ENCODE measurements at places on chromosomes 11 and 22.

DNA sequence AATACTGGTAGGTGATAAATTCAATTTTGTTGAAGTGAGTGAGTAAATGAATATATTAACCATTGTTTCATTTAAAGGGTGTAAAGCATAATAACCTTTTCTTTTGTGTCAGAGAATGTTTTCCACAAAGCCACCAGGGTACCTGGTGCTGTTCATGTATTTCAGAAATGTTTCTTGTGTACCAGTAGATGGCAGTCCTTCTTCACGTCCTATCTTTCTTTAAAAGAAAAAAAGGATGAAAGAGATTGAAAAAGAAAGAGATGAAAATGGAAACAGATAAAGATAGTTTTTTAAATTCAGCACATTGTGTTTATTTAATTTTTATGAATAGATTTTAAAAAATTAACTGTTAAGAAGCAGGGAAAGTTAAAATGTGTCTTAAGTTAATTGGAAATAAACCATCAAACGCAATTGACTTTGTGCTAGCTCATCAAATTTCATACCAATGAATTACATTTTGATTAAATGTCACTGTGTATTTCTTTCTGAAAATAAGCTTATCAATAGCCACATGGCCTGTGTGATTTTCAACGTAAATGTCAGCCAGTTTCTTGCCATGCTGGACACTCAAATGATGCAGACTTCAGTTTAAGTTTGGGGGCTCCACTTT, 65.5 kb upstream of the CHORDC1 start:
- DNase-seq, result no peak

GRCh38 chr22:19622061-19622441, 92.3 kb upstream of the SEPTIN5 start:
- DNase-seq, result no peak

GRCh38 chr11:96065379-96065778, 141.5 kb upstream of the MTMR2 start:
- no peak for DNase-seq

- no peak for DNase-seq
Measured at GRCh38 chr11:75144716-75145014, 6.2 kb upstream of the SLCO2B1 start.

- DNase-seq, result no peak
Measured at GRCh38 chr22:36466258-36466657, 15.2 kb downstream of the TXN2 start.

DNA sequence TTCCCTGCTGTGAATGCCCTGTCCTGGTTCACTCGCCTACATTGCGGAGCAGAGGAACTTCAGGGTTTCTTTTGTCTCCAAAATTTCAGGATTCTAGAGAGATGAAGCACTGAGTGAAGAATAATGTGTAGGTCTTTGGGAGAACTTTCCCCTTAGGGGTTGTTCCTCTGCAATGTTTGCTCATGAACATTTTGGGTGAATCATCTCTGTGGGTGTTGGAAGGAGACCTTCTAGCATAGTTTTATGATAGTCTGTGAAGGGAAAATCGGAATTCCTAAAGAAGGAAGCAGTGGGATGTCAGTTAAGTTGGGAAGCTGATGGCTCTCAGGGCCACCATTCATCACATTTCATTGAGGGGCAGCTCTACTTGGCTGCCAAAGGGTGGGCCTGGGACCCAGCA, 64.8 kb downstream of the MIAT start:
- DNase-seq, result no peak

GRCh38 chr11:34263441-34264091, 94.2 kb downstream of the ABTB2 start:
- DNase-seq, result no peak

DNA sequence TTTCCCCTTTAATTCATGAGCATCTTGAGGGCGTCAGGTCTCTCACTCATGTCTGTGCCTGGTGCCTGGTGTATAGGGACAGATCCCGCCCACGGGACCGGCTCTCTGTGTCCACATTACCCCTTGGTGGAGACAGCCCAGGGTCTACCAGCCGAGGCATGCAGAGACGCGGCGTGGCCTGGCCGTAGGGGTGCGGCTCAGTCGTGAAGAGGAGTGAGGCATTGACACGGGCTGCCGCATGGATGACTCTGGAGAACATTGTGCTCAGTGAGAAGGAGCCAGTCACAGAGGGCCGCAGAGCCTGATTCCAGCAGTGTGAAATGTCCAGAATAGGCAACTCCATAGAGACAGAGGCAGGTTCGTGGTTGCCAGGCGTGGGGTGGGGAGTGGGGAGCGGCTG, 209.8 kb downstream of the TBC1D22A start:
- no peak for DNase-seq

DNA sequence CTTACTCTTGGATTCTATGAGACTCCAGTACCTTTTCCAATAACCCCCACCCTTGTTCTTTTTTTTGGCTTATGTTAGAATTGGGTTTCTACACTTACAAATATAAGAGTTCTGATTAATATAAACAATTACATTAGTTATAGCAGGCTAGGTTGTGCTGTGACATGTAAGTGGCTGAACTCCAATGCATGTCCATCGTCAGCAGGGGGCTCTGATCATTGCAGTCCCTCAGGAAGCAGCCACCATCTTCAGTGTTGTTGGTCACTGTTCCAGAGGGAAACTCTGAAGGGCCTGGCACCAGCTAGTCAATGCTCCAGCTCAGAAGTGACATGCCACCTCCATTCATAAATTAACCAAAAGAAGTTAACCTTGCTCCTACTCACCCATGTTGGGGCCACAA, 5.6 kb downstream of the LIPT2 start:
- DNase-seq, result no peak

DNA sequence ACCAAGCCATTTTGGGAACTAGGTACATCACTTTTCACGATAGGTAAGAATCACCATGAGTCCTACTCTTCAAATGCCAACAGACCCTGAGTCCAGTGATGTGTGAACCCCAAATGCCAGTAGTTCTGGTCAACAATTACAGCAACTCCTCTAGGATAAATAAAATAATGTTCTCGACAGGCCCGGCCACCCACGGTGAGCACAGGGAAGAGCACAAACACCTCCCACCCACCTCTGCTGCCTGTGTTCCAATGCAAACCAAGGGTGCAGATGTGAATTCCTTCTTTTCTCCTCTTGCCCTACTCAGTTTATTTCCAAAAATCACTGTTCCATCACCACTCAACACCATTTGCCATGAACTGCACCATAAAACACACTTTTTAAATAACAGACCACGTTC, 33.3 kb downstream of the MPPED2 start:
- no peak for DNase-seq

DNA sequence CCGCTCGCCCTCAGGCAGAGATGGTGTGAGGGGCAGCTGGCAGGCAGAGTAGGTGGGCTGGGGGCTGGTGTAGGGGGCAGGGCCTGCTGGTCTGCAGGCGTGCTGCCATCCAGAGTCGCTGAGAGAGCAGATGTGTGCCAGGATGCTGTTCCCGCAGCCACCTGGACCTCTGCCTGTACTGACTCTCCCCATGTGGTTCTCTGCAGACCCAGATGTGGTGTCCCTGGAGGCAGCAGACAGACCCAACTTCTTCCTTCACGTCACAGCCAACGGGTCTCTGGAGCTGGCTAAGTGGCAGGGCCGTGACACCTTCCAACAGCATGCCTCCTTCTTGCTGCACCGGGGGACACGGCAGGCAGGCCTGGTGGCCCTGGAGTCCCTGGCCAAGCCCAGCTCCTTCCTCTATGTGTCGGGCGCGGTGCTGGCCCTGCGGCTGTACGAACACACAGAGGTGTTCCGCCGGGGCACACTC, 58.6 kb downstream of the OTOG start:
- DNase-seq, result no peak

DNA sequence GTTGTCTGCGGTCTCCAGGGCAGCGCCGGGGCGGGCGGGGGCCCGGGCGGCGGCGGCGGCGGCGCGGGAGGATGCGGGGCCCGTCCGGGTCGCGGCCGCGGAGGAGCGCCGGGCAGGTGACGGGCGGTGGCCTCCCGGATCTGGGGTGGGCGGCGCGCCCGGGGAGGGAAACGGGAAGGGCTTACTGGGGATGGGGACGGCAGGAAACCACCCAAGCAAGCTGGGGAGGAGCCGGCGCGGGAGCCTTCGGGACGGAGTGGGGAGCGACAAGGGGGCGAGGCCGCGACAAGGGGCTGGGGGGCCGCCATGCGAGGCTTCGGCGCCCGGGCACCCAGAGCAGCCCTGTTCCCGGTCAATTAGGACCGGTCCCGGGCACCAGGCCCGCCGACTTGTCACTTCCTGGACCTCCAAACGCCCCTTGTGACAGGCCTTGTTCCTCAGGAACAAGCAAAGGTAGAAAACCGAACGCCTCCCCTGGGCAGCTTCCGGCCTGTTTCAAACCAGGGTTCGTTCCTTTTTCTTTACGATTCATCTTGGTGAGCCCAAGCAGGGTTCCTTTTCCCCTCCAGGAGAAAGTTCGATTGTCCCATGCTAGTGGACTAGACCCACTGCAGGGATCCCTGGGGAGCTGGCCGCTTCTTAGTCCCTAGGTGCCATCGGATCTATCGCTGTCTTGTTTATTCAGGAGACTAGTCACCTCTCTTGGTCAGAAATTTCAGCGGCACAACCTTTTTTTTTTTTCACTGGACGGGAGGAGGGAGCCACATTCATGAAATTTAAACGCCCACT, 492 bp downstream of the JHY start:
- peak; percentile 65 for DNase-seq

GRCh38 chr11:125425601-125426000, 70.5 kb downstream of the FEZ1 start:
- no peak for DNase-seq

- no peak for DNase-seq
Measured at GRCh38 chr11:65479184-65480145, 19.4 kb upstream of the MALAT1 start.

GRCh38 chr11:37115963-37116362, 517.9 kb upstream of the RAG2 start:
- no peak for DNase-seq

- no peak for DNase-seq
Measured at GRCh38 chr11:72998676-72999075, 143.4 kb downstream of the FCHSD2 start.

DNA sequence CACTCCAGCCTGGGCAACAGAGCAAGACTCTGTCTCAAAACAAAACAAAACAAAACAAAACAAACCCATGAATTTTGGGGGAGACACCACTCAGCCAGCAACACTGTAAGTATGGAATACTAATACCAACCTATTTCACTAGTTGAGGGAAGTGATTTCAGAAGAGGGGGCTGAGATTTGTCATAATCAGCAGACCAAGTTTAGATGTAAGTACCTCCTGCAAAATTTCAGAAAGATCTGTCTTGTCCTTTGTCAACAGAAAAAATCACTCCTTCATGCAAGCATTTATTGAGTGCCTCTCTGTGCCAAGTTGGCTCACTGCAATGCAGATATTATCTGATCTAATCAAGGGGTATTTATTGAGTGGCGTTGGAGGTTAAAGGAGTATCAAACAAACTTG, 23.4 kb upstream of the ADA2 start:
- DNase-seq, result no peak

- DNase-seq, result peak; percentile 28
Measured at GRCh38 chr11:47797633-47798032, 30.5 kb upstream of the FNBP4 start.

DNA sequence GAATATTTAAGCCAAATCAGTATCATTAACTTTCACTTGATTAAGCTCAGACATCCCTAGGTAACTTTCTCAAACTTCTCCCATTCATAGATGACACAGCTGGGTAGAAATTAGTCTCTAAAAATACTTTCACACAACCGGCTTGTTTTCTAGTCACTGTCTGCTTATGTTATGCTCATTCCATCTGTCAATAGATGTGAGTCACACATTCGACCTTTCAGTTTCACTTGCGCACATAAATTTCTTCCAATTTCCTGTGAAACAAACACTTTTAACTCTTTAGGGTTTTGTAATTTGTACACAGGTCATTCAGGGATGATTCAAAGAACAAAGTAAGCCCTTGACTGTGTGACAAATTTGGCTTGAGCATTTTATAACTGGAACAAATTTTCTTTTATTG, 723.0 kb downstream of the KCNA4 start:
- DNase-seq, result no peak

DNA sequence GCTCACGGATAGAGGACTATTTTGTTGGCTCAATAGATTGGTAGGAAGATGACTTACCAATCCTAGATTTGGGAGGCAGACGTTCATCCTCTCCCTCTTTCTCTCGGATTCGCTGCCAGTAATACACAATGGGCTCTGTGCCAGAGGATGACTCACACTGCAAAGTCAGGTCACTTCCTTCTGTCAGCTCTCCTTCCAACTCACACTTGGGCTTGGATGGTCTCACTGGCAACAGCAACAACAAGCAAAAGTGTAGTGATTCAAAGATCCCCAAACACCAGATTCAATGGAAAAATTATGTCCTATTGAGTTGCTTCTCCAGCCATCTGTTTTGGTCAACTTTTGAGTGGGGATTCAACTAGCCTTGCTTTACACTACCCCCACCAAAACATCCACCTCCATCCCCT, 21.7 kb upstream of the HSPA8 start:
- DNase-seq, result peak; percentile 87

DNA sequence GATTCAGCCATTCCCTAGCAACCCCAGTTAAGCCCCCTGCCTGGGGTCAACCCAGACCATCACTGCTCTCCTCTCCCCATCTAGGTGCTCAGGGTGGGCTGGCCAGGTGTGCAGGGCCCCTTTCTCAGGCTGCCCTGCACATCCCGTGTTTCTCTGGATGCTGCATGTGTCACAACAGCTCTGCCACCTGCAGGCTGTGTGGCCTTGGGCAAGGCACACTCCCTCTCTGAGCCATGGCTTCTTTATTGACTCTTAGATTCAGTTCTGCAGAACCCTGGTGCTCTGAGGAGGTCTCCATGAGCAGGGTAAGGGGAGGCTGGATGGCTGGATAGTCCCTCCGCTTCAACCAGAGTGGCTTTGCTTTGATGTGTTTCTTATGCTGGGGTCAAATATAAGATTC, 24.6 kb downstream of the RPS6KA4 start:
- no peak for DNase-seq

- DNase-seq, result no peak
Measured at GRCh38 chr22:43706151-43706550, 106.0 kb downstream of the EFCAB6 start.

DNA sequence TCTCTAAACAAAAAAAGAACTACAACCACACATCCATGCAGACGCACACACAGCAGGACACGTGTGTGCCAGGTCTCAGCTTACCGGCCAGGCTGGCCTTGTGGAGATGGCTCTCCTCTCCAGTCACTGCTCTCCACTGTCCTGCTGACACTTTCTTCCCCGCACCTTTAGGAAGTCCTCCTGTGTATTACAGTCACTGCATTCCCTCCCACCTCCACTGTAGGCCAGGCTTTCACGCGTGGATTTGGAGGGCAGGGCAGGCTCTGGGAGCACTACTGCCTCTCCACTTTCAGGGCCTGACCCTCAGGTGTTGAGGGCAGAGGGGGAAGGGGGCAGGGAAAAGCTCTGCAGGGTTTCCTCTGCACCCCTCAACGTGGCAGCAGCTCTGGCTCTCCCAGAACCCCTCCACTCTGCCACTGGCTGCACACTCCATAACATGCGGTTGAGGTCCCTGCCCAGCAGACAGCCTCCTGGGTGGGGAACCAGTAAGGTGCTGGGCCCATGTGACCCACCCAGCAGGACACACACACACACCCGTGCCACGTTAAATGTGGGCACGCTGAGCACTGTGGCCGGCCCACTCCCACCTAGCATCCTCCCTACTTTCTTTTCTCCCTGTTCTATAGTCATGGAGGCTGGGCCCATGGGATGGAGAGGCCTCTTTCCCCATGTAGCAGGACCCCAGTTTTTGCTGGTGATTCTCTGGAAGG, 107.0 kb upstream of the PITPNB start:
- DNase-seq, result no peak

GRCh38 chr11:123265951-123266350, 70.9 kb upstream of the CLMP start:
- no peak for DNase-seq
